T-helper 17 cell (primary cell): ENCODE measurements at places on chromosomes 4 and X. TPM values are rescaled to one million over a fixed set of nuclear protein-coding genes. Genes with fewer than 3 reads are reported as not detected.

DNA sequence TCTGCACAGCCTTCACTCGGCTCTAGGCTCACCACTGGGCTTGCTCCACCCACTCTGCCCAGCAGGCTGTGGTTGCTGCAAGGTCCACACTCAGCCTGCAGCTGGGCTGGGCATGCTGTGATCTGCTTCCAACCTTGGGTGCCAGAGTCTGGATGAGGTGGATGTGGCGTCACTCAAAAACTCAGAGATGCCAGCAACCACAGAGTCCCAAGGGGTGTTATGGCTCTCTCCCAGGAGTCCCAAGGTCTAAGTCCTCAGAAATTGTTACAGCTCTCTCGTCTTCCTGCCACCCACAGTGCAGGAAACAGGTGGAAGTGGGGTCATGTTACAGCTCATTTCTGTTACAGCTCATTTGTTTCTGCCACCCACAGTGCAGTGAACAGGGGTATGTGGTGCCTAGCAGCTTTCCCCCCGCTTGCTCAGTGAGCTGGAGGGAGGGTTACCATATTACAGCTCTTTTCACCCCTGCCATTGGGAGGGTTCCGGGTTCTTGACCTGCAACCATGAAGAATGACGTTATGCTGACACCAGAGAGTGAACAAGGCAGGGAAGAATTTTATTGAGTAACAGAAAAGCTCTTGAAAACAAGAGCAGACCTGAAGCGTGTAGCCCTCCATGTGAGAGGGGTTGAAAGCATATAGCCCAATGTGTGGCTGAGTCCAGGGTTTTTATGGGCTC is 893.9 kb downstream of the PCDH7 start:
- no peak for DNase-seq

The RIBC1 gene
- 1.6 TPM for total RNA-seq

DNA sequence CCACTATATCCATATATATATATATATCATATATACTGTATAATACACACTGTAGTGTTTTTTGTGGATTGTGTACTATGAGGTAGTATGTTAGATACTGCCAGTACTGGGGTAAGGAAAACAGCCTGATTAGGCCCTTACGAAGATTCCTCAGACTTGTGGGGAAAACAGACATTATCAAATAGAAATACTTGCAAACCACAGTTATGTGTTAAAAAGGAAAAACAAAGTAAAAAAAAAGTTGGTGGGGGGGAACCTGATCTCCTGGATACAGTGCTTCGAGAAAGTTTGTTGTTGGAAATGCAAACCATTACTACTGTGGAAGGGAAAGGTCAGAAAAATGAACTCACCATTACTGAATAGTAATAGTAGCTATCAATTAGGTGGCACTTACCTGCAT is 53.0 kb downstream of the PKD2 start:
- DNase-seq: no peak

The FAM241A gene
- total RNA-seq: 3.7 TPM

GRCh38 chr4:75985116-75985515 is 5.6 kb downstream of the SDAD1 start:
- no peak for DNase-seq

GRCh38 chr4:93732509-93732908 is 96.0 kb upstream of the ATOH1 start:
- no peak for DNase-seq

DNA sequence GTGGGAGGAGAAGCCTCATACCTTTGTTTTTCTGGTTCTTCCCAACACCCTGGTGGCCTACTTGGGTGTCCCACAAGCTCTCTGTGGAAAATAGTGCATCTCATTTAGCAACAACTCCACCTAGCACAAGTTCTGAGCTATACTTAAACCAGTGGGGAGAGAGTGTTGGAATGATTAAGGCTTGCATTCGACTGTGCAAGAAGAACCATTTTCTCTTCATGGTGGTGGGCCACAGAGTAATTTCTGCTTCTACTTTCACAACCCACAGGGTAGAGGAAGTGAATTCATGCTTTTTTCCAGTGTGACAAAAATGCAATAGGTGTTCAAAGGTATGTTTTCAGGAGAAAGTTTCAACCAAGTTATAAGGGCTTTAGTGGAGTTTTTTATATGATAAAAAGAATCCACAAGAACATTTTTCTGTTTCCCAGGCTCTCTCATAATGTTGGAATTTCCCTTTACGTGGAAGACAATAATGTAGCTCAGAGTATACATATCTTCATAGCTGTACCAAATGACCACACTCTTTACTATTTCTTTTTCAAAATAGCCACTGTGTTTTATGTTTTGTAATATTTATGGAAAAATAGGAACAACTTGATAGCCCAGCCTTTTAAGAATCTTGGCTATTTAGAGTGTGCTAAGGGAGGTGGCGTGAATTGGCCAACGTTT is 80.3 kb upstream of the HHIP start:
- no peak for DNase-seq

DNA sequence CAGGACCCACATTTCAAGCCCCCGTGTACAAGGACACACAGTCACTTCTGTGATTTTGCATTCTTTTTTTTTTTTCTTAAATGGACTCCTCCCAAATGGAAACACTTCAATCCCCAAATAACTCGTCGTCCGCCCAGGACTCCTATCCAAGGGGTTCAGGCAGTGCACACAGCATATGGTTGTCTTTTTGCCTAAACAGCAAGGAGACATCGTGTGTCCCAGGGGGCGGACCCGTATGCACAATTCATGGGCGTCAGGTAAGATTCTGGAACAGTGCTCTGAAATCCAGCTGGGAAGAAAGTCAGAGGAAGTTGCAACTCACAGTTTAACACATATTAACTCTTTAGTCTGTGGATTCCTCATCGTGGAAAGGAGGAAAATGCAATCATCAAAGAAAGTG is 231.3 kb downstream of the SHOX start:
- no peak for DNase-seq

GRCh38 chrX:49309401-49309981 is 6.0 kb downstream of the GAGE10 start:
- DNase-seq: no peak

The GAGE12D gene
- not detected for total RNA-seq

DNA sequence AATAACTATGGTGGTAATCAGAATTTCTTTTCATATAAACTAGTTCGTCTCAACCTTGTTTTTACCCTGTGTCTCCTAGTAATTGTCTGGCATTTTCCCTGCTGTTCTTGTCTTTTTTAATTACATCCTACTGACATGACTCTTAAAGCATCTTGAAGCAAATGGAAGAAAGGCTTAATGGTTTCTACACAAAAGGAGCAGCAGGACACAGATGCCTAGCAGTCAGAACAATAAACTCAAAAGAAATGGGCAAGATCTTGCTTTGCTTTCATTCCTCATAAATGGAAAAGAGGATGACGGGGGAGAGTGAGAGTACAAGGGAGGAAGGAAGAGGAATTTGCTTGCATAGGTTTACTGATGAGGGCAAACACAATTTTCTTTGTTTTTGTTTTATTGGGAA is 293.2 kb upstream of the EMCN start:
- no peak for DNase-seq

The ARR3 gene
- total RNA-seq: not detected

- no peak for DNase-seq
Measured at GRCh38 chr4:186148336-186148975, 42.9 kb upstream of the CYP4V2 start.

DNA sequence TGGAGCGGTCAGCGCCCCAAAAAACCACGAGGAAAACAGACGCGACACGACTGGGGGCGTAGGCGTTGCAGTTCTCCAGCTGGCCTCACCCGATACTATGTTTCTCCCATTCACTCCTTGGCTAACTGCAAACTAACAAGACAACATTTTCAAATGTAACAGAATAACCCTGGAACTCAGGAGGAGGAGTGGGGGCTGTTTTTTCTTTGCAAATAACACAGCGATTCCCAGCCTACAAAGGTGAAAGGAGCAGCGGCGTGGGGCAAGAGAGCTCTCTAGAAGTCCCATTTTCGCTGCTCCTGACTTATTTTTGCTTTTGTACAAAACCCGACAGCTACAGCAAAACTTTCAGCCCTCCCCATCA is 1.6 kb downstream of the SOX3 start:
- no peak for DNase-seq

The GRIA2 gene
- total RNA-seq: not detected

The XK gene
- total RNA-seq: 11.3 TPM

GRCh38 chr4:143071351-143071750 is 113.4 kb upstream of the USP38 start:
- DNase-seq: no peak

DNA sequence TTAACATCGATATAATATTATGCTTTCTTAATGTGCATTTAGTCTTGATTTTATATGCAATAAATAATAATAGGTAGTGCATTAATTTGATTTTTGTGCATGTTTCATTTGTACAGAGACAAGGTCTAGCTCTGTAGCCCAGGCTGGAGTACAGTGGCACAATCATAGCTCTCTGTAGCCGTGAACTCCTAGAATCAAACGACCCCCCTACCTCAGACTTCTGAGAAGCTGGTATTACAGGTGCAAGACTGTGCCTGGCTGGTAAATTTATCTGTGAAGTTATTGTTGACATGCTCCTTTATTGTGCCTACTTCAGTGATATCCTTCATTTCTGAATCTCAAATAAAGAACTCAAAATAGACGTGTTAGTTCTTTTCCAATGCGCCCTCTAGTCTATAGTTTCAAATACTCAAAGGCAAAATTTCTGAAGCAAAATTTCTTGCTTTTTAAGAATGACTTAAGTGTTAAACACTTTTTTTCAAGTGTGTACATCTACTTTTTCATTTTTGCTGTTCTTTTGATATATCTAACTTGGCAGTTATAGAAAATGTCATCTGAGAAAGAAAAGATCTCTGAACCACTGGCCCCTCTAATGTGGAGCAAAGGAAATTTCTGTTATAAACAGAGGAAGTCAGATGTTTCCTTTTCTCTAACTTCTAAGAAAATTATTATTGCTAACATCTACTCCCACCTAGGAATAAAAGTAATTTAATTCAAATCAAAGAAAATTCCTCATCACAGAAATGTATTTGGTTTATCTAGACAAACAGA is 28.3 kb upstream of the GUCY1A1 start:
- no peak for DNase-seq

The STATH gene
- not detected for total RNA-seq

DNA sequence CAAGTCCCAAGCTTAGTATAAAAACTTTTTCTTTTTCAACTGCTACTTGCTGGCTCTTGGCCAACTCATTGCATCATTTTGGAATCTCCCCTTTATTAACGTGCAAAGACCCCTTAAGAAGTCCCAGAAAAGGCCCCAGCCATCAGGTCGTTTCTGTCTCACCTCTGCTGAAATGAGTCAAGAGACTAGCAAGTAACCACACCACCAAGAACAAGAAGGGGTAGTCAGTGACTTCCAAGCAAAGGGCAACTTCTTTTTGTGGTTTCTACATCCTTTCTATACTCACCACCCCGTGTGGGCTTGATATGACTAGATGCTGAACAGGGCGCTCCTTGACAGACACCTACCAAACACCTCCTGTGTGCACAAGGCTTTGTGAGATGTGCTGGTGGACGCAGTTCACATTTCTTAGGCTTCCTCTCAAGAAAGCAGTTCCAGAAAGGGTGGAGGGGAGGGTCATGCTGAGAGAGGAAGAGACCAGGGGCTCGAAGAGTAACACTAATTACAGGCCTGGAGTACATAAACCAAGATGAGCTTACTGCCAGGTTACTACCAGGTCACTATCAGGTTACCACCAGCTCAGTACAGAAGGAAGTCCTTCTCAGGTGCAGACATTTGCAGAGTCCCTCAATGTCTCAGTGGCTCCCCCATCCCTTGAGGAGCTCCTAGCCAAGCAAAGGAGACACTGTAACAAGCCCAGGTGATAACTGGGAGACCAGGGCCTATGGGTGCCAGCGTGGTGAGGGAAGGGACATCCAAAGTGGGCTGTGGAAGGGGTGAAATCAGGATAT is 19.3 kb downstream of the JAKMIP1 start:
- DNase-seq: peak; percentile 25

DNA sequence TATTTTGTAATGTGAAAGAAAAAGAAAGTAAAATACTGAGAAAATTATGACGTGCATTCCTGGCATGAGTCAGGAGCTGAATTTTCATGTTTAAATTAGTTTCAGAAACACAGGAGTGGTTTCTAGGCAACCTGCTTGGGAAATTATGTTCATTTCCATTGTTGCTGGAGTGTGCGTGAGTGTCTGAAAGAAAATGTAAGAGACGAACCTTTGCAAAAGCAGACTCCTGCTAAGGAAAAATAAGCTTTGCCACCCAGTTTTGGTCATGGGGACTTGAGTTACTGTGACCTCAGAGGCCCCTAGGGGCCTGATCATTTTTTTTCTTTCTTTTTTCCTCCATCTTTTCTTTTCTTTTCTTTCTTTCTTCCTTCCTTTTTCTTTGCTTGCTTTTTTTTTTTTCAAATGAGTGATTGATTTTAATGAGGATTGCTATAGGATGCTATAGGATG is 18.8 kb upstream of the CHRNA9 start:
- peak; percentile 12 for DNase-seq

- DNase-seq: peak; percentile 26
Measured at GRCh38 chrX:49184294-49185281, 1.6 kb downstream of the PRICKLE3 start.

The P2RY10 gene
- total RNA-seq: 70.4 TPM

DNA sequence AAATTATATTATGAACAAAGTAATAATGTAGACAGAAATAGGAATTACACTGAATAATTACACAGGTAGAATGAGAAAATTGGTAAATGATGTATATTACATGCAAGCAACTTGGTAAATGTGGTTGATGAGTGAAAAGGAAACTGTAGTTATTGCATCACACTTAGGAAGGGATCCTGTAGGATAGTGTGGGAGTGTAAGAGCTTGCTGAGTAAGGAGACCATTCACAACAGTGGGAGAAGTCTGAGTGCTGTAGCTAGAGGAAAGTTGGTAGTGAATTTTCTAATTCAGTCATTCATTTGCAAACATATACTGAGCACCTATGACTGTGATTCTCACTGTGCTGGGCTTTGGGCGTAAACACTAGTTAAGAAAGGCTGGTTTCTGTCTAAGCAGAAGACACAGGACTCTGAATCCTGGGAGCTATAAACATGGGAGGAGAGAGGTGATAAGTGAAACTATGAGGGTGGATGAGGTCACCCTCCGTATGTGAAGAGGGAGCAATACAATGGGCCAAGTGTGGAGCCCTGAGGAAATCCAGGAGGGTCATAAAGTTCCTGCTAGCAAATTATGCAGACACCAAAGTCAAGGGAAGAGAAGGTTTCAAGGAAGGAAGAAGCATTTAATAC is 14.2 kb upstream of the CPE start:
- DNase-seq: no peak

DNA sequence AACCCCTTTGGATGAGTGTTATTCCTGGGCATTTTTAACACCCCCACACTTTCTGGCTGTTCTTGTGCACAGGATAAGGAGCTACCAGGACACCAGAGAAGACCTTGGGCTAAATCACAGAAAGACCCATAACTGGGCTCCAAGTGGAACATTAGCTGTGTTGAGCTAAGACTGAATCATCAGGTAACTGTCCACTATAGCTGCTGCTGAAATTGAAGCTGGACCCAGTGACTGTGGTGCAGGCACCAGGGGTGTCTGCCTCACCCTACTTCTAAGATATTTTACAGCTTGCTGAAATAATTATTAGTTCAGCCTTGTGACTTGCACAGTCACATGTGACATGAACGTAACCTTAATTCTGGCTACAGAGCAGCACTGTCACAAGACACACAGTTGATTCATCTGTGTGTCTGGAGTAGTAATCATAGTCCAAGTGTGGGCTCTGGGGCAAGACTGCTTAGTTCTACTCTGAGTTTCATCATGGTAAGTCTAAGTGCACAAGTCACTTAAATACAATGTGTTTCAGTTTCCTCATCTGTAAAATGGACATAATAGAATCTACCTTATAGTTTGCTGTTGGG is 127.4 kb downstream of the SLC39A8 start:
- DNase-seq: no peak
